ENCODE measurements at places on chromosomes 7 and 10. TPM values are rescaled to one million over a fixed set of nuclear protein-coding genes. Genes with fewer than 3 reads are reported as not detected.

Gene LIPJ
- total RNA-seq, result not detected

GRCh38 chr7:74542558-74543117 lies 88.9 kb downstream of the GTF2IRD1 start:
- no peak for DNase-seq

Gene FAM25G
- total RNA-seq, result not detected

DNA sequence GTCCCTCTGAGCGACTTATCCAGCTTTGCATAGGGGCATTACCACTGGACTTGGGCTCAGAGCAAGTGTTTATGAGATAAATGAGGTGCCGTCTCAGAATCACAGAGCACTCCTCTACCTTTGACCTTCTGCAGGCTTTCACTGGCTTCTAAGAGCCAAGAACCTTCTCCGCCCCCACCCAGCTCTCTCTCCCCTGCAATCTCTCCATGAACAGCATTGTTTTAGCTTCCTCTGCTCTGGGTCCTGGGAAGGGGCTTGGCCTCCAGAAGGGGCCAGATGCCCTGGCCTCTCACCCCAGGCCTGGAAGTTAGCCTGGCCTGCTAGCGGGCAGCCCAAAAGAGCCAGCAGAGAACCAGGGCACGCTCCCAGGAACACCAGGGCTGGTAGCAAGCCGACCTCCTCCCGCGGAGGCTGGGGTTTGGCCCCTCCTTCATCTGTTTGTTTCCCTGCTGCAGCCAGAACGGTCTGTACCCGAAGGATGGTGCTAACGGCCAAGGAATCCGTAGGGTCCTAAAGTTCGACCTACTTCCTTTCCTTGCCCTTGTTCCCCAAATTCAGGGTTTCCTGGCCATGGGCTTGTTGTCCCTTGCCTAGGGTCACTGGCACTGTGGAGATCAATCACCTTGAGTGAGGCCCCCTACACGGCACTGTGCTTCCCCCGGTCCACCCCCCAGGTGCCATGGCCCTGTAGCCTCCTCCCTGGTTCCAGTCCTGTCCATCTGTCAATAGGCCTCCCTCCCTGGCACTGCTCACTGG lies 18.7 kb upstream of the DDIT4 start:
- no peak for DNase-seq

Gene SEMA4G
- total RNA-seq, result 2.9 TPM

DNA sequence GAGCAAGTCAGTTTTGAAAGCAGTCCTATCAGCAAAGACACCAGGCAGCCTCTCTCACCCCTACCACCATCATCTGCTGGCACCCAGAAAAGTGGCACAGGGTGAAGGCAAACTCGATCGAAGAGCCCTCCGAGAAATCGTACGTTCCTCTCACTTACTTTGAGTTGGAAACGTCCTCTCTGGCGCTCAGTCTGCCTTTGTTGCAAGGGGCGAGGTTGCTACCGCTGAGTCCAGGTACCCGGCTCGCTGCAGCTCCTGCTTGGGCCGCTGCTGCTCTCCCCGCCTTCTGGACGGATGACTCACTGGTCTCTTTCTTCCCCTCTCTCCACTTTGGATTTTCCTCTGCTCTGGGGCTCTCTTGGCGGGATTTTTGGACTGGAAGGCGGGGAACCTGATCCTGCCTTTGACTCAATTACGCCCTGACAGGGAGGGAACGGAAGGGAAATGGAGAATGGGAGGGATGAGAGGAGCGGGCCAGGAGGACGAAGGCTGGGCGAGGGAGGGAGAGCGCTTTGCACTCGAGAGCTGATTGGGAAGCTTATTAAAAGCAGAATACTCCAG lies at the start of gene PTN:
Gene PTN, minus strand, starts transcription at position 453 of the 561 bp plus-strand sequence. CDS start 88,760 bp downstream, outside the sequence.
- DNase-seq, result peak; percentile 36

Gene TLX1
- total RNA-seq, result not detected

DNA sequence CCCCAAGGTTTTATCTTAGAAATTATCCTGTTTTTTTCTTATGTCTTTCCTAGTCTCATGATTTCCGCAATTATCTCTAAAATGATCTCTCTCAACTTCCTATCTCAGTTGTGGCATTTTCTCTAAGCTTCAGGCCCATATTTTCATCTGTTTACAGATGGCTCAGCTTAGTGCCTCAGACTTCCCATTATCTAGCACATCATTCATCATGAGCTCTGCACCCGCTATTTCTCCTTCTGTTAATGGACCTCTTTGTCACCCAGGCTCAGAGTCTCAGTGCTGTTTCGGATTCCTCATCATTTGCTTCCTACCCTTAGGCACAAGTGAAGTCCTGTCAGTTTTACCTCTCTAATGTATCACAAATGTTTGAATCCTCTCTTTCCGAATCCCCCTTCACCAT lies 84.1 kb downstream of the BMPR1A start:
- no peak for DNase-seq

Gene UNC5B
- total RNA-seq, result 1.7 TPM

DNA sequence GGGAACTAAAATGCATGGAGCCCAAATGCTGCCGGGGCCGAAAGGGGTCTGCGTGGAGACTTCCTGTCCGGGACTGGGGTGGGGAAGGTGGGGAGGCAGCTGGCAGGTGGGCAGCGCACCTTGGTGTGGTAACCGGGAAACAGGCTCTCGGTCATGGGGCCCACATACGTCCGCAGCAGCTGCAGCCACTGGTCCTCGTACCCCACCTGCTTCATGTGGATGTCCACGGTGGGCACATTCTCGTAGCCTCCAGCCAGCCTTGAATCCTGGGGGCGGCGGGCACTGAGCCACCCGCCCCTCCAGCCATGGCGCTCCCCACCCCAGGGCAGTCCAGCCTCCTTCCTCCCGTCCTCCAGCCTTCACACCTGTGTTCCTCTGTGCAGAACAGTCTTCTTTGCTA lies 6.6 kb upstream of the MOGAT3 start:
- DNase-seq, result no peak

GRCh38 chr10:22285130-22285529 lies 31.1 kb upstream of the COMMD3 start:
- no peak for DNase-seq

Gene AKR1C2
- total RNA-seq, result 1.5 TPM

- no peak for DNase-seq
These were observed 4.4 kb downstream of the KEL start for GRCh38 chr7:142957723-142958122.

Gene SPAM1
- not detected for total RNA-seq

Gene MASTL
- 24.2 TPM for total RNA-seq

GRCh38 chr10:95716466-95716865 lies 22.7 kb upstream of the TCTN3 start:
- no peak for DNase-seq

DNA sequence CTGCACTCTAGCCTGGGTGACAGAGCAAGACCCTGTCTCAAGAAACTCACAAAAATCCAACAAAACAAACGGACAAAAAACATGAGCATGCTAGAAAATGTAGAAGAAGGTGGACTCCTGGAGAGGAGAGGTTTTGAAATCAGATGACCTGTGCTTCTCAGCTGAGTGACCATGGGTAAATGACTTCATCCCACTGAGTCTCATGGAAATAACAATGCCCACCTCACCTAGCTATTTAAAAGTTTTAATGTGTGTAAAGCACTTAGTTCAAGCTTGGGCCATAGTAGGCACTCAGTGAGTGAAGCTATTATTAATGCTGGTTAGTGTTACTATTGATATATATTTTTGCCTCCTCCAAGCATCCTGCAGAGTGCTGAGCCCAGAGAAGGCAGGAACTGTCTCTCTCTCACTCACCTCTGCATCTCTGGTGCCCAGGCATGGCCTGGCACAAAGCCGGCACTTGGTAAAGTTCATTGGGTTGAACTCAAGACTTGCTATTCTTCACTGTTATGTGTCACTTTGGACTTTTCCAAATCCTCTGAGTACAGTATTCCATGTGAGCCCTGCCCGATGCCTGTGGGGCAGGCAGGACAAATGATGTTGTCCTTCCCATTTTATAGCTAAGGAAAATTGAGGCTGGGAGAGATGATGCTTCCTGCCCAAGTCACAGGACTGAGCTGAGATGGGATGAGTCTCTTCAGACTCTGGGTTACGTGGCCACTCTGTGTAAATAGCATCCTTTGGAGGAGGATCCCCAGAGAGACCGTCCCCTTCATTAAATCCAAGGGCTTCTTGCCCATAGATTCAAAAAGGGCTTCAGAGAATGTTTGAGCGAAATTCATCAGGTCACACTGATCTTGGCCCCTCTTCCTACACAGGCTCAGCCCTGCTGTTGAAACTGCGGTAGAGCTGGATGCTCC lies 81.4 kb upstream of the EMX2 start:
- peak; percentile 24 for DNase-seq

- DNase-seq, result no peak
These were observed 300.4 kb downstream of the AHR start for GRCh38 chr7:17598846-17599245.

Gene C7orf57
- 1.2 TPM for total RNA-seq

DNA sequence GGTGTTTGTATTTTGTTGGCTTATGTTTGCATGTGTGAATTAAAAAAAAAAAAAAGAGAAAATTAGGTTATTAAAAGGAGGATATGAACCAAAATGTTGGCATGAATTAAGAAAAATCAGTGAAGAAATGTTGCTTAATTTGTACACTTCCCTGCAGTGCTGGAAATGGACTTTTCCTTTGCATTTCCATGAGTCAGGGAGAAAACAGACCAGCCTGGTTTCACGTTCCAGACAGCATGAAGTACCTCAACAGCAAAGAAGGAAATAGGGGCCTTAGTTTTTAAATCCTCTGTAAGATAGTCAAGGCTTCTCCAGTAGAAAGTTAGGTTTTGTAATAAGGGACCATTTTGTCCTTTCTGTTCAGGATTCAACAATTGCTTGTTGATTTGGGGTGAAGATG lies 159.7 kb downstream of the CELF2 start:
- no peak for DNase-seq

DNA sequence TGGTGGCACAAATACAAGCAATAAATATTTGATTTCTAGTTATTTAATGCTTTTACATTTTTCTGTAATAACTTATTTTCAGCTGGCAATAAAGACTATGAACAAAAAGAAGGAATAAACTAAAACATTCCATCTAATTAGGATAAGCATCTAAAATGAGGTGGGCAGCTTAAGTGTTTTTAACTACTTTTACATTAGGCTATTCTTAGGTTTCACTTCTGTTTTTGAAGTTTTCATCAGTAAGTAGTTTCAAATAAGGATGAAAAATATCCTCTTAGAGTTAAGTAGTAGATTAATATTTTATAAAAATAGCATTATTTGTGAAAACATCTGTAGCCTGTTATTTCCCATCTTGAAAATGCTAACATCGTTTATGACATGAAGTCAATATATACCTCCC lies 15.9 kb downstream of the NT5C2 start:
- no peak for DNase-seq

DNA sequence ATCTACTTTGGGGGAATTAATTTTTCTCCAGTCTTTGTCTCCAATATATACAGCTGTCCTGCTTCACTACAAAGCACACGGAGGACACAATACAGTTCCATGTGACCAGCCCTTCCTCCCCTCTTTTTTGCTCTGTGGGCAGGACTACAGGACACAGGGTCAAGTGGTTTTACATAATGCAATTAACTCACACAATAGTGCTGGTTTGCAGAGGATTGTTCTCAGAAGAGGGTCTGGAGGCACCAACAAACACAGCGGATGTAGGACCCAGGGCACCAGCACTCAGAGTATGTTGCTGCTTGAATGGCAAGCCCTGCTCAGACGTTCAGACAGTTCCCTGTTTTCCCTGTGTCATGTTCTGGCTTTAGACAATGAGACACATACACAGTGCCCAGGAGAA lies 52.0 kb upstream of the NPTX2 start:
- no peak for DNase-seq

Gene TBX20
- total RNA-seq, result 0.57 TPM

Gene PALS2
- 23.6 TPM for total RNA-seq

DNA sequence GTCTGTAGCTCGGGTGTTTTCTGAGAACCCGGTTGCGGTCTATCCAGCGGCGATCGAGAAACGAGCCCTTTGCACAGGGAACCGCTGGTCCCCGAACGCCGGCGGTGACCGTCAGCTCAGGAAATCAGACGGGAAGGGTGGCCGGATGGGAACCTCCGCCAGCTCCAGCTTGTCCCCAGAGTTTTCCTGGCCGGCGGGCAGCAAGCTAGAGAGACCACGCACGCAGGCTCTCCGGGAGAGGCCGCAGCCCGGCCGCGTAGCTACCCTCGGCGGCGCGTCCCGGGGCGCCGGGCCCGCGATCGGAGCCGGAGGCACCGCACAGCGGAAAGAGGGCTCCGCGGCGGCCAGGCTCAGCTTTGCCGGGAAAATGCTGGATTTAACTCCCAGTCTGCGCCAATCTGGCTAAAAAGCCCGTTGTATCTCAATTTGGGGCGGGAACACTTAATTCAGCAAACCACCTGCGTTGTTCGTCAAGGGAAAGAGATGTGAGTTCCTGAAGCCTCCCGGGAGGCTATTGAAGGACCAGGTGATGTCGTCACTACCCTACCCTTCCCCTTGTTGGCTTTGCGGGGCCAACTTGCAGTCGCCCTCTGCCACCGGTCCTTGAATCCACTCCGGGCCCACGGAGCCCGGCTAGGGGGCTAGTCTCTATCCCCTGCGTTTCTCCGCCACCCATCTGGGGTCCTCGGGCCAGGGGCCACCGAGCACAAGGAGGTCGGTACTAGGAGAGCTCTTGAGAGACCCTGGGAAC lies 859 bp upstream of the CH25H start:
- no peak for DNase-seq

Gene GPR22
- not detected for total RNA-seq

DNA sequence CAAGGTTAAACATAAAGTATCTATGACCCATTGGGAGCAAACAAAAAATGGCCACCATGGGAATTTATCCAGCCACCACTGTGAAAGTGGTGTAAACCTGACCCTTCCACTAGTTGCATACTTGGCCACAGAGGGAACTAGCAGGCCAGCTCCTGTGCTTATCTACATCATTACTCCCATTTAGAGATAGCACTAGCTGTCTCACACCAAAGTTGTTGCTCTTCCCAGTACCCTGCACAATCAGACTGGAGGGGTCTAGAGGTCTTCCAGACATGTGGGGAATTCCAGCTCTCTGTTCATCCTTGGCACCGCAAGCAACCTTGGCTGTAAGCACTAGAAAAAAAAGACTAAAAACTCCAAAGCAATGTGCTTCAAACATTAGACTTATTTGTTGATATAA lies 113.9 kb downstream of the IPMK start:
- DNase-seq, result no peak

Gene FAM180A
- total RNA-seq, result not detected

- DNase-seq, result no peak
These were observed 262.4 kb downstream of the CDK14 start for GRCh38 chr7:90858546-90858945.

Gene AMPH
- total RNA-seq, result 1.3 TPM

- DNase-seq, result no peak
These were observed 283.4 kb downstream of the GRID1 start for GRCh38 chr10:86083206-86083605.

Gene AS3MT
- 0.14 TPM for total RNA-seq

Gene STX1A
- total RNA-seq, result 51.6 TPM

Gene COPS6
- 155 TPM for total RNA-seq

GRCh38 chr7:131370523-131370968 lies 42.9 kb downstream of the MKLN1 start:
- DNase-seq, result peak; percentile 61

DNA sequence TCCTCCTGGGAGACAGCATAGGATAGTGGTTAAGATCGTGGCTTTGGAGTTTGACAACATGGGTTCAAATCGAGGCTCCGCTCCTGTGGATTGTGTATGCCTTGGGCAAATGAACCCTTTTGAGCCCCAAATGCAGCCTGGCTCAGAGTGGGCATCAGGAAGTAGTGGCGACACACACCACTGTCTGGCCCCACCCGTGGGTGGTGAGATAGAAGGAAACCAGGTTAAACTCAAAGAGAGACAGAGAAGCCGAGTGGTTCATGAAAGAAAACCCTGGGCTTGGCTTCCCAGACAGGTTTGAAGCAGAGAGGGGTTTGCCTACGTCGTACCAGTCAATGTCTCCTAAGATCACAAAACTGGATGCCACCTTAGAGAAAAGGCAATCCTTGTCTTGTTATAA lies 57.7 kb downstream of the PRTFDC1 start:
- DNase-seq, result peak; percentile 42

Gene LRCH4
- 19.7 TPM for total RNA-seq

GRCh38 chr10:31701546-31701945 lies 227.1 kb downstream of the ARHGAP12 start:
- no peak for DNase-seq

Measured in HT1080 (cell line).